SHP77 (cell line): ENCODE measurements at places on chromosomes 11 and 22.

DNA sequence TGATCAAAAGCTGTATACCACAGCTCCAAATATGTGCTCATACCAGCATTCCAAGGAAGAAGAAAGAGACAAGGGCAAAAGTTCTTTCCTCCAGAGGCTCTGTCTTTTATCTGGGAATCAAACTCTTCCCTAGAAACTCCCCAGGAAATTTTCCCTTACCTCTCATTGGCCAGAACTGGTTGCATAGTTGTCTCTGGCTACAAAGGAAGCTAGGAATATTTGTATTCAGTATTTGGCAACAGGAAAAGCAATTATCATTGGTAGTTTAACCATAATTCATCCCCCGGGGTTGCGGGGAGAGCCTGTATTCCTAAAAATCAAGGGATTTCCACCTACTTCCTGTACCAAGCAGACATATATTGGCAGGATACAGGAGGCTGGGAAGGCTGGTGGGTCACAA is 10.5 kb upstream of the ZFTA start:
- DNase-seq, result no peak

DNA sequence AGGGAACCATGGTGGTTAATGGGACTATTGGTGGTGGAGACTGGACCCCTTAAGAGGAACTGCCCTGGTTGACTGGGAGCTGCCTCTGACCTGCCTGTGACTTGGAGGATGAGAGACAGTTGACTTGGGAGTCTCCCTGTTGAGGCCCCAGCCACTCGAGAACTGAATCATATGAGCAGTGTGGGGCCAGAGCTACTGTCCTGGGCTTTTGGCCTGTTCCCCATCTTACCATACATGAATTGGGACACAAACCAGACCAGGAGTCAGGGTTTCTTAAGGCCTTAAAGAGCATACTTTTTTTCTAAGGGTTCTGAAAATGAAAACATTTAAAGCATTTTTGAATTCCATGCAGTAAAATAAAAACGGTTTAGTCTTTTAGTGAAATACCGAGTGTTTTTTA is 92.8 kb downstream of the TEAD1 start:
- DNase-seq, result no peak

DNA sequence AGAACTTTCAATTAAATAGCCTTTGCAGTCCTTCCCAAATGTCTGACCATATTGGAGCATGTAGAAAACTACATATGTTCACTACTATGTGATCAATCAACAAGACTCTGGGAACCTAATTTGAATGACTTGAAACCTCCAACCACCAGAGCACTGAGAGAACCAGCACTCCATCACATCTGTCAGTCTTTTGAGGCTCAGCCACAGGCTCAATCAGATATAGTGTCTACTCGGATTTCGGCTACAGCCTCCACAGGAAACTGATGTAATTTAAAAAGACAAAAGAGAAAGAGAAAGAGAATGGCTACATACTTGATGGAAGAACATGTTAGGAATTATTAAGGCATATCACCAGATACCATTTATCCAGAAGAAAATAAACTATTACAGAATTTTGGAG is 859.0 kb downstream of the FAM181B start:
- no peak for DNase-seq

DNA sequence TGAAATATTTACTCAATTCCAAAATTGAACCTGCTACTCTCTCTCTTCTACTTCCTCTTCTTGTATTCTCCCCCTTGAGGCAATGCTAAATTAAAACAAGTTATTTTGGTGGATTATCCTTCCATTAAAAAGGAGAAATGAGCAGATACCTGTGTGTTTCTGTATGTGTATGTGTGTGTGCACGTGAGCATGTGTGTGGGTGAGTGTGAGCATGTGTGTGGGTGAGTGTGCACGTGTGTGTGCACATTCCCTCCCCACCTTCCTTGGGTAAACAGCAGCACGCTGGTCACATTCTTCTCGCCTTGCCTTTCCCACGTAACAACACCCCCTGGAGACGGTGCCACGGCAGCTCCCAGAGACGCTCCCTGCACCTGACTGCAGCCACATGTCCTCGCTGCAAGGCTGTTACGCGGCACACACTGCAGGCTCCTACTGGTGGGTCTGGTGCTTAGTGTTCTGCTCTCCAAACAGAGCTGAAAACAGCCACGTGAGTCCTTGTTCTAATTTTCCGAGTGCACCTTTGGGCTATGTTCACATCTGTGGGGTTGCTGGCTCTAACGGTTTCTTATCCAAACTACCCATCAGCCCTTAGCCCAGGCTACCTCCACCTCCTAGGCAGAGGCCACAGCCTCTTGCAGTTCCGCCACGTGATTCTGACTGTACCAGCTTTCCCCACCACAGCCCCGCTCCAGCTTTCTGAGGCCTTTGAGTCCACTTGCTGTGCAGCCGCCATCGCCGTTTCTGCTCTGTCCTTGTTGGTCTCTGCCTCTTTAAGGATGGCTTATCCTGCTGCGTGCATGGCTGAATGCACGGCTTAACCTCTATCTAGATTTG is 123.4 kb downstream of the CTTN start:
- DNase-seq, result peak; percentile 18

- DNase-seq, result peak; percentile 88
Observed at GRCh38 chr11:77299528-77299993, 1.9 kb downstream of the GDPD4 start.
